ENCODE measurements at places on chromosomes 1 and 21.
A peak's percentile ranks its signal among the peaks of the same experiment; 100 is the strongest.

GRCh38 chr21:22791986-22792560 is 1793.9 kb downstream of the NCAM2 start:
- no peak for DNase-seq

- no peak for DNase-seq
These were observed 77.8 kb downstream of the SLC44A5 start for GRCh38 chr1:75533085-75533484.

- DNase-seq: no peak
These were observed 76.0 kb downstream of the TENT5C start for GRCh38 chr1:117681901-117682250.

DNA sequence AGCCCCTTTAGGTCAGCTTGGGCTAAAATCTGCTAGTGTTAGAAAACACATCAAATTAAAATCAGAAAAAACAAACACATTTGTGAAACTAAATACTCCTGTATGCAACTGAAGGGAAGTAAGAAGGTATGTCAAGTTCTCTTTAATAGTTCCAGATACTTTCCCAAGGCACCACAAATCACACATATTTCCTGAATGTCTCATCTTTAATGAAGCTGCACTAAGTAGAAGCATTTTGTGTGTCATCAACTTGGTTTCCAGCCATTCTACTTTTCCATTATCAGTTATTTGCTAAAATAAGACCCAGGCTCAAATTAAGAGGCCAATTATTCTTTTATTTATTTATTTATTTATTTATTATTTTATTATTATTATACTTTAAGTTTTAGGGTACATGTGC is 34.7 kb downstream of the CRB1 start:
- DNase-seq: no peak

DNA sequence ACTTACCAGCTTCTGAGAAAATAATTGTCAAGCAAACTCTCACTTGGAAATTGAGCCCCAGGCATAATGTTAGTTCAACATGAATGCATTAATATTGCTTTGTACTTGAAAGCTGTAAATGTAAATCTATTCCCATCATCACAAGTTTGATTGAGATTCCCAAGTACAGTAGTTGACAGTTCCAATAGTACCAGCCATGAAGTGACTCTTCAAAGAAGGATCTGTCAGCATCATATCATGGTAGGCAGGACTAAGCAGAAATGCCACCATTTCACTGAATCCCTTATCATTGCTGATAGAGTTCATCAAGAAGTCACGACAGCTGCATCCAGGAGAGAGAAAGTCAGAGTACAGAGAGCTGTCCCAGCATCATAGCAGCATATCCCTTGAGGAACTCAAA is 348.7 kb downstream of the OMA1 start:
- no peak for DNase-seq

DNA sequence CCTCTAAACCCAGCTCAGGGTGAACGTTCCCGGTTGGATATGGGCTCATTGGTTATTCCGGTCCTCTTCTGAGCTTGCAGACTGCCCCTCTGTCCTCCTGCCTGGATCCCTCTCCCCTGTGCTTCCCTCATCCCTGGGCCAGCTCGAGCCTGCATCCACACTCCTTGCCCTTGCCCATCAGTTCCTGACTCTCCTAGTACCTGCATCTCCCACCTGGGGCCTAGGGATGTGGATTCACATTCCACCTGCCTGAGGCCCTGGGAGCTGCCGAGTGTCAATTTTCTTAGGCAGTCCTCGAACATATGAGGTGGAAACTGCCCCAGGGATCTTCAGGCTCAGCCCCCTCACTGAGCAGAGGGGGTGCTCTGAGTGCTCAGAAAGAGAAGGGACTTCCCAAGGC is 252.2 kb downstream of the GRIK3 start:
- no peak for DNase-seq

DNA sequence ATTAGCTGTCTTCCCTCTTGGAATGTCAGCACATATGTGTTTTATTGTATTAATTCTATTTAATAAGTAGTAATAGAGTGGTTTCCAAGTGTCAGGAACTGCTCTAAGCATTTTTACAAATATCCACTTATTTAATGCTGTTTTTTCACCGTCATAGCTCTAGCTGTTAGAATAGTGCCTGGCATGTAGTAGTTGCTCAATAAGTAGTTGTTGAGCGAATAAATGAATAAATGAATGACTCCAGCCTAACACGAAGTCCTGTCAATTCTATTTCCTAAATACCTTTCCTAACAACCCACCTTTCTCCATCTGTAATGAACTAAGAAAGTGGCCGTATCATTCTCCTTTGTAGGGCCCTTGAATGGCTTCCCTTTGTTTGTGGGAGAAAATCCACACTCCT is 312.5 kb downstream of the DISC1 start:
- DNase-seq: no peak

DNA sequence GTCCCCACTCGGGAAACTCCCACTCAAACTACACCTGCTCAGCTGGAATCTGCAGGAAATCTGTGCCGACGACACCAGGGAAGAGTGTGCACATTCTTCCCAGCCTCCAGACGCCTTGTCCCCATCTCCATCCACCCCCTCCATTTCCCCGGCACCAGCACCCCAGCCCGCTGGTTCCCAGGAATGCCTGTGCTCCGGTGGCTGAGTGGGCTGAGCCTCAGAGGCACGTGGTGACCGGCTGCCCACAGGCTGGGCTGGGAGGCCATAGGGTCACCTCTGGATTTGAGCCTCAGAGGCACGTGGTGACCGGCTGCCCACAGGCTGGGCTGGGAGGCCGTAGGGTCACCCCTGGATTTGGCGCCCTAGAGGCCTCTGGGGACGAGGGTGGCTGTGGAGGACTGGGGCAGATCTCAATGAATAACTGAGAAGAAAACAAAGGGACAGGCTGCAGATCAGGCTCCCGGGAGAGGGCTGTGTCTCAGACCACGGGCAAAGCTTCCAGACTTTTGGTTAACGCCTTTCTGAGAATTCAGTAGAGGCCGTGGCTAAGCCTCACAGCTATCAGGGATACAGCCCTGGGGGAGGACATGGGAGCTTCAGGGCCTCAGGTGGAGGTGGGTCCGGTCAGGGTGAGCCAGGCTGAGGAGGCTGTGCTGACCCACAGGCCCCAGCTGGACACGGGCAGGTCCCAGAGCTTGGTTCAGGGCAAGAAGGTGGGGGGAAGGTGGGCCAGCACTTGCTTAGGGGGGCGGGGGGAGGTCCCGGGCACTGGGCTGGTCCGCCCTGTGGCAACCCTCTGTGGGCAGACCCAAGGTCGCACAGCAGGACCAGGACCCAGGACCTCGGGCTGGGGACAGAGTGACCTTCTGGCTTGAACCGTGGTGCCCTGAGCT is 17.3 kb upstream of the TTLL10 start:
- no peak for DNase-seq

DNA sequence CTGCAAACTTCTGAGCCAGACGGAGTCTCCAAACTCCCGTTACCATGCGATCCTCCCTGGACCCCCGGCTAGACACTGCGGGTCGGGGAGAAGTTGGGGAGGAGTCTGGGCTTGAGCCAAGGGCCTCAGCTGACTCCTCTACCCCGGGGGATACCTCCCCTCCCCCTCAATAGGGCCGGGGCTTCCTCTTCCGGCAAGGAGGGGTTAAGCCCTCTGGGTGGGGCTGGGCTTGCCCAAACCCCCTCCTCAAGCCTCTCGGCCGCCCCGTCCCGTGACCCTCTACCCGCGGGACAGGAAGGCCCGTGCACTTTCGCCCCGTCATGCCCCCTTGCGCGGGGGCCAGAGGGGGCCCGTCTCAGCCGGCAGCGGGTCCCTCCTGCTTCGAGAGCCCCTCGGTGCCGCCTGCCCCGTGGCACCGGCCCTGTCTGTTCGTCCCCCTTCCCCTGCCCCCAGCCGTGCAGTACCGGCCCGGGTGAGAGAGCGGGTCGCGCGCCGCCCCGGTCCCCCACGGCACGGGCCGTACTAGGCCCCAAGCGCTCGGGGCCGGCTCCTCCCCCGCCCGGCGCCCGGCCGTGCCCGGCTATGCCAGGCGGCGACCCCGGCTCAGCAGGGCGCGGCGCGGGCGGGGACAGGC is 652 bp downstream of the ARL8A start:
- peak; percentile 65 for DNase-seq

- DNase-seq: peak; percentile 88
These were observed 46.1 kb upstream of the BACE2 start for GRCh38 chr21:41121785-41122415.

DNA sequence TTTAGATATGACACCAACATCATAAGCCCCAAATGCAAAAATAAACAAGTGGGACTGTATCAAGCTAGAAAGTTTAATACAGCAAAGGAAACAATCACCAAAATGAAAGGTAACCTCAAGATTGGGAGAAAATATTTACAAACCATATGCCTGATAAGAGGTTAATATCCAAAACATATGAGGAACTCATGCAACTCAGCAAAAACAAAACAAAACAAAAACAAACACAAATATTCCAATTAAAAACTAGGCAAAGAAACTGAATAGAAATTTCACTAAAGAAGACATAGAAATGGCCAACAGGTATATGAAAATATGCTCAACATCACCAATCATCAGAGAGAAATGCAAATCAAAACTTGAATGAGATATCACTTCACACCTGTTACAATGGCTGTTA is 116.5 kb upstream of the ATP1B1 start:
- no peak for DNase-seq

Data from right hindlimb (tissue), 1 donor.